Vagina (tissue), 2 donors: ENCODE measurements at places on chromosomes 12 and 14.

- DNase-seq: no peak
Observed at GRCh38 chr14:85344847-85345570, 184.9 kb upstream of the FLRT2 start.

GRCh38 chr12:25988505-25988904 is 30.0 kb downstream of the RASSF8 start:
- no peak for DNase-seq

DNA sequence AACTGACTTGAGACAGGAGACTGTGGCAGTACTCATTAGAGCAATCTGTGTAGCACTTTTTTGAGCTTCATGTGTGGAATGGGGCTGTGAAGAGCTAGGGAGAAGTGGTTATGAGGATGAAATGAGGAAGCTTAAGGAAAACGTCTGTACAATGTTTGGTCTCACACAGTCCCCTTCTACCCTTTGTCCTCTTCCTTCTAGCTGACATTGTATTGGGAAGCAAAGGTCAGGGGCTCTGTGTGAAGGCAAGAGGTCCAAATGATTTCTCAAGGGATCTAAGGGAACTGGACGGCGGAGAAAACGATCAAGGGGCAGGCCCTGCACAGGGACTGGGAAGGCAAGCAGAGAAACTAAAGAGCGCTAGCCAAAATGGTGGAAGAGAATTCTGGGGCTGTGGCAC is 13.1 kb upstream of the CIPC start:
- no peak for DNase-seq

DNA sequence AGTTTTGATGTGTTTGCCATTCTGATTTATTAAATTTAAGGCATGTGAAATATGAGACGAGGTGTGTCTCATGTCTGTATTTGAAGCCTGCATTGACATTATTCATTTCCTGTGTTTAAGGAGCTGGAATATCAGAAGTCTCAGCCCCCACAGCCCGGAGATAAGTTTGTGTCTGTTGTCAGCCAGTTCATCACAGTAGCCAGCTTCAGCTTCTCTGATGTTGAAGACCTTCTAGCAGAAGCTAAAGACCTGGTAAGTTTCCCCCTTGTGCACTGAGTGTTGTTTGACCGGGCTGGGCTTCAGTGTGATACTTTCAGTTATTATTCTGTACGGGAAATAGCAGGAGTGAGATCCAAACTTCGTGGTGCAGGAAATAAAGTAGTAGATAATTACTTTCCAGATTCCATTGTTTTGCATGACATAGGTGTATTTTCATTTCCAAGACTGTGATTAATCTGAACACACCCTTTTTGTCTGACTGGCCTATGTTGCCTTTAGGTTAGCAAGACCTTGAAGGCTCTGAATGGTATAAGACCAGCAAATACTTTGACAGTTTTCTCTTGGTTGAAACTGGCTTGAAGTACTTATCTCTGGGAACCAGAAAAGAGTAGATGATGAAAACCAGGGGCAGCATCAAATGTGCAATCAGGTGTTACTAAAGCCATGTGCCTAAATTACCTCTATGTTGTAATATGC is 101.5 kb downstream of the GPR135 start:
- DNase-seq: no peak

GRCh38 chr12:24854908-24855307 is 94.0 kb downstream of the BCAT1 start:
- no peak for DNase-seq
